ENCODE measurements at places on chromosomes 6 and 20.

- peak; percentile 42 for DNase-seq
Measured at GRCh38 chr6:71107911-71108420, 151.1 kb upstream of the B3GAT2 start.

DNA sequence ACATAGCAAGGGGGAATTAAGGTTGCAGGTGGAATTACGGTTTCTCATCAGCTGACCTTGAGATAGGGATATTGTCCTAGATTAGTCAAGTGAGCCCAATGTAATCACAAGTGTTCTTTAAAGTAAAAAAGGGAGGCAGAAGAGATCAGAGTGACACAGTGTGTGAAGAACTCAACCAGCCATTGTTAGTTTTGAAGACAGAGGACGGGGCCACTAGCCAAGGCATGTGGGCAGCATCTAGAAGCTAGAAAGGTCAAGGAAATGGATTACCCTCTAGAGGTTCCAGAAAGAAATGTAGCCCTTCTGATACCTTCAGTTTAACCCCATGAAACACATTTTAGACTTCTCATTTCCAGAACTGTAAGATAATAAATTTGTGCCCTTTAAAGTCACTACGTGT, 18.5 kb upstream of the TSPYL1 start:
- DNase-seq = no peak

DNA sequence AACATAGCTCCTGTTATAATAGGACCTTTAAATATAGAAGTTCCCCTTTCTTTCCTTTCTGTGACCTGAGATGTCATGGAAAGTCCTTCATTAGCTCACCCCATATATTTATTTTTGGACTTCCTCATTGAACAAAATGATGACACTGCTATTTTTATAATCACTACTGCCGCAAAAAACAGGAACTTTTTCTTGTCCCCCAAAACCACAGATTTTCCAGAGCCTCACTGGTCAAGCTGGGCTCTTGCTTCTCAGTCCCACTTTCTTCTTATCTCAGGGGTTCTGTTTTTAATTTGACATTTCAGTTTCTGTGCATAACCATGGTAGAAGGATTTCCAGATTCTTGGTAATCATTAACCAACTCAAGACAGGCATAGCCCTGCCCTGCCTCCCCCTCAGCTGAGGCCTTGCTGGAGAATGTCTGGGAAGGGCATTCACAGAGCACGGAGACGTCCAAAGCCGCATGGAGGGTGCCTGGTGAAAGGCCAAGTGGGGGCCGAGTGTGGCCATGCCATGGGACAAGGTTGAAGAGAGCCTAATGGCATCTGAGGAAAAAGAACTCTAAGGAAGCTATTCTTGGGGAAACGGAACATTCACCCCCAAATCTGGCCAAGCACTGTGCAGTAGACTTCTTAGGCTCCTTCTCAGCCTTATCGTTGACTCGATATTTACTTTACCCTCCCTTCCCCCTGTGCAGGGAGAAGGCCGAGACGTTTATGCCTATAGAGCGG, 73.7 kb downstream of the EDN1 start:
- DNase-seq = no peak

DNA sequence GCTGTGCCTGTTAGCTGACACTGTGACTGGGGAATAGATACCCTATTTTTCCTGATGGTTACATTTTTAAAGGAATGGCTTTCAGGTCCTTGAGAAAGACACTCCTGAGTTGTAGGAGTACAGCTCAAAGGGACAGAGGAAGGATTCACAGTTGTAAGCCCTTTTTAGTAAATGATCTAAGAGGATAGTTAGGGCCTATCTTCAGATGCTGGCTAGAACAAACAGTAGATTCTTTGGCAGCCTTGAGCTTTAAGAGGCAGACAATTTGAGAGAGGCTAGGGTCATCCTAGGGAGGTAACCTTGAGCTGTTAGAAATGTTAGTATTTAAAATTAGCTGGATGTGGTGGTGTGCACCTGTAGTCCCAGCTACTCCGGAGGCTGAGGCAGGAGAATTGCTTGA, 111.5 kb downstream of the ZFAND3 start:
- DNase-seq = no peak

- no peak for DNase-seq
Measured at GRCh38 chr6:39200498-39201020, 28.7 kb downstream of the KCNK5 start.

DNA sequence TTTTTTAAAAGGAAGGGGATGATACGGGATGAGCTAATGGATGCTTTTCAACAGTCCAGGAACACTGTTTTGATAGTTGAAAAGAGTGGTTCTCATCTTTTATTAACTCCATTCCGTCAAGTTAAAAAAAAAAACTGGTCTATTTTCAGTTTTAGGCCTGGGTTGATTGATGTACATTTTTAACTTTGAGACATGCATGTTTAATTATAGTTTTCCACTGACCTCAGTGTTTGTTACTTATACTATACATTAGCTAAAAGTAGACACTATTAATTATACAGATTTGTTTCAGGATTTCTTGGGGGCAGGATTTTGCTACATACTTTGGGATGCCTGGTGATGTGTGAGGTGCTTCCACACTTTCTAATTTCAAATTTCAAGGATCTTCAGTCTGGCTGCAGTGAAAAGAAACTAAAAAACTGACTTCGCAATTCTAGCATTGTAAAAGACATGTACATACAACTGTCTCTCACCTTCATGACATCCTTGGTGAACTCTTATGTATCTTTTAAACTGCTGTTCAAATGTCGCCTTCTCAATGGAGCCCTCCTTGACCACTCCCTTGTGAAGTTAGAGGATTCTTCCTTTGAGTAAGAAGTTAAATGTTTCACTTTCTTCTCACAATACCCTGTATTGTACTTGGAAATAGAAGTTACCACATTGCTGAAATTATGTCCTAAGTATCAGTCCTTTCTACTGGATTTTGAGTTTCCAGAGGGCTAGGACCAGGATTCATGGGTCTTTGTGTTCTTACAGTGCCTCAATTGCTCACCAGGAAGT, 101.7 kb downstream of the TSHZ2 start:
- no peak for DNase-seq

DNA sequence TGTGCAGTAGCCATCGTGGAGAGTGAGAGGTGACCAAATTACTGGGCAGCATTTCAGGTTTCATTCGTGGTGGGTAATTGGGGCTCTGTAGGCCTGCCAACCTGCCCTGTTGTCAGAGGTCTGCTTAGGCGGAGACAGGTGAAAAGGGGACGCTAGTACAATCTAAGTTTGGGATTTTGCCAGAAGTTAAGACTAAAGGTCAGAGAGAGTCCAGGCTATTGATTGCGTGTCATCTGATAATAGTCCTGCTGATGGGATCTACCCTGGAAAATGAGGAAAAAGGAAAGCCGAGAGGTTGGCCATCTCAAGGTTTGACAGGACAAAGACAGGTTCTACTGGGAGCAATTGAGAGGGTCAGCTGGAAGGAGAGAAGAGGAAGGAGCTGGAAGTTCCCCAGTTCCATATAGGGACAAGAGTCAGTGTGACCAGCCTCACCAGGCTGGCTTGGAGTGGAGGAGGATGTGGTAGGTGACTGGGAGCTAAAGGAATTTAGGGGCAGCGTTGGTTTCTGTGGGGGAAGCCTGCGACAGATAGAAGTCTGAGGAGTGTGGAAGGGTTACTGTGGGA, 10.9 kb downstream of the ARFGEF2 start:
- peak; percentile 70 for DNase-seq

- no peak for DNase-seq
Measured at GRCh38 chr20:46158476-46158987, 40.4 kb downstream of the CD40 start.

DNA sequence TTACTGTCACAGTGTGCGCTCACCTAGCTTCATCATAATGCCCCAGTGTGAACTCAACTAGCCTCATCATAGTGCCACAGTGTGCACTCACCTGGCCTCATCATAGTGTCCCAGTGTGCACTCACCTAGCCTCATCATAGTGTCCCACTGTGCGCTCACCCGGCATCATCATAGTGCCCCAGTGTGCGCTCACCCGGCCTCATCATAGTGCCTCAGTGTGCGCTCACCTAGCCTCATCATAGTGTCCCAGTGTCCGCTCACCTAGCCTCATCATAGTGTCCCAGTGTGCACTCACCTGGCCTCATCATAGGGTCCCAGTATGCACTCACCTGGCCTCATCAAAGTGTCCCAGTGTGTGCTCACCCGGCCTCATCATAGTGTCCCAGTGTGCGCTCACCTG, 10.6 kb downstream of the TMEM242 start:
- no peak for DNase-seq

DNA sequence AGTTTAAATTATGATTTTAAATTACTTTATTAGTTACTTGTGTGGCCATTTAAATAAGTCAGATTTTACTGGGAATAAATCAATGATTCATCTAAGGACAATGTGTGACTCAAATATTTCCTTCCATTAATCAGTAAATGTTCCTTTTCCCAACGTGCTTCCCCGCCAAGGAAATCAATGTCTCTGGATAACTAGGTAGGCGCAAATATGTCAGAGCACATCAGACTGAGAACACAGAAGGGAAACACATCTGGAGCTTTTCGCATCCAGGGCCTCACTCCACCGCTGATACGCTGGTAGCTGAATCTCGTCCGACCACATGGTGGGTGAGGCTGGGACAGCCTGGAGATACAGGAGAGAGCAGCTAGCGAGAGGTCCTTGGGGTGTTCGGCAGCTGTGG, 56.4 kb upstream of the RPS6KA2 start:
- DNase-seq = no peak

GRCh38 chr6:89313006-89313405, 2.1 kb downstream of the GABRR2 start:
- DNase-seq = peak; percentile 94

DNA sequence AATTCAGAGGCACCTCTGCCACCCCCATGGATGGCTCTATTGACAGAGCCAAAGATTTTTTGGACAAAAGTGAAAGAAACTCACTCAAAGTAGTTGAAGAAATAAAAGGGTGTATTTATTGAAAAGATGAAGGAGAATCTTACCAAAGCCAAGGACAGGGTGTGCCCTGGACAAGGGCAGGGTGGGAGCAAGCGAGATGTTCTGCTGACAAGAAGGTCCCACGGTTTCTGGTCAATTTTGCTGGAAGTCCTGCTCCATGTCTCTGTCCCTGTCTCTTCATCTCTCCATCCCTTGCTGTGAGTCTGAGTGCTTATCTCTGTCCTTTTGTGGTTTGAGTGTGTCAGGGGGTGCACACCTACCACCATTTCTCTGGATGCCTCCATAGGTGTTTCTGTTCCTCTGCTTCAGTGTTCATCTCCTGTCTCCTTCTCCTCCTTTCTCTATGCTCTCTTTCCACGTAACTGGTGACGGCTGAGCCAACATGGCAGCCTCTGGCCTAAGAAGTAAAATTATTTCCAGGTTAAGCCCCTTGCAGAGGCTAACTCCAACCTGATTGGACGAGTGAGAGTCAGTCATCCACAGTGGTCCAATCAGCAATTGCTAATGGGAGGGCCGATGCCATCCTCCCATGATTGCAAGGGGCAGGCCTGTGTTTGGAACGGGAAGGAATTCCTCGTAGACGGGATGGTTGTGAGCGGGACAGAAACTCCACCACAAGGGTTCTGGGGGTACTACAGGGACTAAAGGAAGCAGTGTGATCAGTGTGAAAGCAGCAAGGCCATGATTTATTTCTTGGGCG, 502.1 kb upstream of the CDH4 start:
- no peak for DNase-seq

DNA sequence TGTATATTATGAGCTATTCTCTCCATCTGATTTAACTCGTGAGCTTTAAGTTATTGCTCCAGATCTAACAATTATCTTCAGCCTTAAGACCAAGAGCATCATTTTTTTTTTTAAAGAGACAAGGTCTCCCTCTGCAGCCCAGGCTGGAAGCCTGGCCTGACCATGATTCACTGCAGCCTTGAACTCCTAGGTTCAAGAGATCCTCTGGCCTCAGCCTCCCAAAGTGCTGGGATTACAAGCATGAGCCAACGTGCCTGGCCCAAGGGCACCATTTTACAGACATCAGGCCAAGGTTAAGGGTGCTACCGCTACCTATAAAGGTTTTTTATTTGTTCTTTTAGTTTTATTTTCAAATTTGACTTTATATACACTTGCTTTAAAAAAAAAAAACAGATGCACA, 2.3 kb downstream of the SUPT3H start:
- DNase-seq = no peak

DNA sequence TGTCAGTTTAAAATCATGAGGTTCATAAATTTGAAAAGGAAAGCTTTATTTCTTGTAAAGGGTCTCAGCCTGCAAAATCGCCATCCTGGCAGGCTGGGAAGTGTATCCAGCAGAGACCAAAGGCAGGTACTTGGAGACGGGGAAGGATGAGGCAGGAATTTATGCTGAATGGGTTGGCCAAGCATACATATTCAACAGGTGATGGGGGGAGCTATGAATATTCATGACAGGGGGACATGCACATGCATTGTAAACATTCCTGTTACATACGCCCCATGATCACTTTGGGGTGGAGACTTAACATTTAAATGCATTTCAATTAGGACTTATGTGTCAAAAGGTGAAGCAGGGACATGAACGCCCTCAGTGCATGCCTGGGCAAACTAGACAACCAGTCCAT, 9.8 kb upstream of the SLC22A1 start:
- DNase-seq = no peak

GRCh38 chr20:35478804-35479472, 23.5 kb downstream of the CEP250 start:
- no peak for DNase-seq

GRCh38 chr6:140138311-140139010, 764.0 kb upstream of the CITED2 start:
- DNase-seq = no peak

GRCh38 chr6:54646069-54646950, 200.3 kb upstream of the FAM83B start:
- DNase-seq = peak; percentile 9

DNA sequence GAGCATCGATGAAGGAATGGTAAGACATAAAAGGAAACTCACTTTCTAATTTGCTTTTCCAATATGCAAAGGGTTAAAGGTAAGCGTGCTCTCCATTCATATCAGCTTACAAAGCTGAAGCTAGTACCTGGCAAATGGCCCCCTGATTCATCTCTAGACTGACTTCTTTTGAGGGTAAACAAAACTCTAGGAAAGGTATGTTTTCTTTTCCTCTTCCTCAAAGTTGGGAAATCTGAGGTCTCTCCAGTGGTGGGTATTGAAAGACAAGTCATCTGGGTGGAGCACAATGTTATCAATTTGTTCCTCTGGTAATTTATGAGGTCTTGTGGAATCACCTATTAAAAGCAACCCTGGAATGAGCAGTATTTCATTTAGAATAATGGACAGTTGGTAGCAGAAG, 7.9 kb upstream of the FBXO30 start:
- no peak for DNase-seq

Measured in AG08395 (cell line).